ENCODE measurements at places on chromosomes 13 and 19. TPM values are rescaled to one million over a fixed set of nuclear protein-coding genes. Genes with fewer than 3 reads are reported as not detected.

DNA sequence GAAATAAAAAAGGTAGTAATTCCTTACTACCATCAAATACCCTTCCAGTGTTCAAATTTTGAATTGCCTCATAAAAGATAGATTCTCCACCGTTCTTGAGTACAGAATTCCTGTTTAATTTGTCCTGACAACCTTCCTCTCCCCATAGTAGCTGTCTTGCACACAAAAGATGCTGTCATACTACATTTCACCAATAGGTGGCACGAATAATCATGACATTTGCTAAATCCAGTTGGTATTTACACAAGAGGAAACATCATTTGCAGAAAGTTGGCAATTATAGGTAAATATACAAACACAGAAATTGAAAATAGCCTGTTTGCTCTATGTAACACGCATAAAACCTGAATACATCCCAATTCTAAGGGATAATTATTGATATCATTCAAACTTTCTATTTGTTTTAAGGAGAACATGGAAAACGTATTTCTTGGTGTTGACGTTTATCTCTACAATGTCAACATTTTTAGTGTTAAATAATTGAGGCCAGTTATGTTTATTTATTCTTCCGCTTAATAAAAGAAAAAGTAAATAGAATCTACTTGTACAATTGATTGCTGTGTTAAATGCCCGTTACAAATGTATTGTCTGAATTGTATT lies 58.3 kb upstream of the CLDN10 start:
- DNase-seq: no peak

DNA sequence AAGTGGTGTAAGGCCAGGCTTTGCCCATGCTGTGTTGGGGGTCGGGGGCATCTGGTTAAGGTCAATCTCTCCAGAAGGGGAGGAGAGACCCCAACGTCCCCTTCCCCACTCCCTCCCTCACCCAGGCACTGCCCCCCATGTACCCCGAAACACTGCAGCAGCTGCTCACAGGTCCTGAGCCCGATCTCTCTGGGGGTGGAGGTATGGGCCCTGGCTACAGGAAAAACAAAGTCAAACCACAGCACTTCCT lies 10.2 kb downstream of the CAPN12 start:
- DNase-seq: no peak

GRCh38 chr19:6588508-6589345 lies 2.2 kb downstream of the CD70 start:
- peak; percentile 56 for DNase-seq

DNA sequence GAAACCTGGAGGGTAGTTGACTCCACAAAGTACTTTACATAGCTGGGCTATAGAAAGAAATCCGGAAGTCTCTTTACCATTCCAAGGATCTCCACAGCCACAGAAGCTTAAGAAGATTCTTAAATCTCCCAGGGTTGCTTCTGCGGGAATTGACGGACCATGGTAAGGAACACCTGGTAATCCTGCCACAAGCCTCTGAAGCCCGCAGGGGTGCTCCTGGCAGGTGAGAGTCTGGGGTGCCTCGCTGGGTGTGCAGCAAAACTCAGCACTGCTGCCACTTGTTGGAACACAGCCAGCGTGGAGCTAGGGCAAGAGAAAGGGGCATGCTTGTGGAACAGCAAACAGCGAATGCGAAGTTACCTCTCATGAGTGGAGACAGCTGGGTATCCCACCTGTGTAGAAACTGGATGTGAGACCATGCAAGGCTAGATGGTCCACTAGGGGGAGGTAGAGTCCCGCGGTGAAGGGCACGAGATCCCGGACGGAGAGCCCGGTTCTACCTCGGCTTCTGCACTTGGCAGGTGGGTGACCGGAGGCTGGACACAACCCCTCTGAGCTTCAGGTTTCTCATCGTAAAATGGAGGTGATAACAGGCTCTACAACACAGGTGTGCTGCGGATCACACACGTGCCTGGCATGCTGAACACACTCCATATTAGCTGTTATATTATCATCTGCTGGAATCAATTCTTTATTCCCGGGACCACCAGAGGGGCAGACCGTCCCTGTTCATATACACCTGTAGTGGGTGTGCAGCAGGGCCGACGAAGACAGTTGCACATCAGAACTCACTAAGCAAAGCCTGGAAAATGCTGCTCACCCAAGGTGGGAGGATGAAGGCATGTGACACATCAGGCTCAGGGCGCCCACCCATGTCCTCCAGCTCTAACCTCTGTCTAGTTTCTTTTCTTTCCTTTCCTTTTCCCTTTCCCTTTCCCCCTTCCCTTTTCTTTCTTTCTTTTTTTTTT lies 24.1 kb upstream of the UBAC2 start:
- peak; percentile 87 for DNase-seq

DNA sequence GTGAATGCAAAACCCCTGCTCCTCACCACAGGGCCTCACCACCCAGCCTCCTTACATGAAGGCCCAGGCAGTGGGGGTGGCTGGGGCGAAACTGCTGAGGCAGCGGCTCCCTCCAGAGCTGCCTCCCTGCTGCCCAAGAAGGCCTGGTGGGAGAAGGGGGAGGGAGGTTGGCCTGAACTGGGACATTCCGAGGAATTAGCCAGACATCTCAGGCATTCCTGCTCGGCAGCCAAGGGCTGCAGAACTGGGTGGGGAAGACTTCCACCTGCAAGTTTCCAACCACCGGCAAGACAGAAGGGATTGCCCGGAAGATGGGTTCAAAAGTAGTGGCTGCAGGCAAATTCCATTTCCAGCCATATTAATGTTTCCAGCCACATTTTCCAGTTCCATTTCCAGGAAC lies 2.3 kb upstream of the PSPN start:
- DNase-seq: no peak

- no peak for DNase-seq
These were observed 481.4 kb downstream of the COG6 start for GRCh38 chr13:40136896-40137295.

GRCh38 chr13:76160961-76161925 lies 525.1 kb downstream of the LMO7 start:
- no peak for DNase-seq

DNA sequence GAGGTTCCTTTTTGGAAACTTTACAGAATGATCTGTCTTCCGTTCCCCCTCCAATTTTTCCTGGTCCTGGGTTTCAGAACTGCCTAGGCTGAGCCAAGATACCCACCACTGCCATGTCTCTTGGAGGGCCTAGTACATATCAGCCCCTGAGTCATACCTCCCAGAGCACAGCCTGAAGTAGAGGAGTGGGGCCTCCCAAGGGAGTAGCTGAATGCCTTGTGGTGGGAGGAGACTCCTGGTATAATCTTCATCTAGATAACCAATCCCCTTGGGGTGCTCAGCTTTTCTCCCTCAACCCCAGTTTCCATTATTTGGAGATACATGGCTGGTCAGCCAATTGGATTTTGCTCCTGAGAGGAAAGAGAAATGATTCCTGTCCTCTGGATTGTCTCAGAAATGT lies 30.3 kb downstream of the ZNF763 start:
- DNase-seq: no peak

GRCh38 chr13:61486496-61486895 lies 70.8 kb upstream of the PCDH20 start:
- DNase-seq: no peak

GRCh38 chr19:54469496-54469934 lies 3.6 kb downstream of the CDC42EP5 start:
- no peak for DNase-seq

- no peak for DNase-seq
These were observed 21.6 kb upstream of the BRD4 start for GRCh38 chr19:15353908-15354307.

- DNase-seq: peak; percentile 55
These were observed 10.2 kb upstream of the CARM1 start for GRCh38 chr19:10861103-10861651.

DNA sequence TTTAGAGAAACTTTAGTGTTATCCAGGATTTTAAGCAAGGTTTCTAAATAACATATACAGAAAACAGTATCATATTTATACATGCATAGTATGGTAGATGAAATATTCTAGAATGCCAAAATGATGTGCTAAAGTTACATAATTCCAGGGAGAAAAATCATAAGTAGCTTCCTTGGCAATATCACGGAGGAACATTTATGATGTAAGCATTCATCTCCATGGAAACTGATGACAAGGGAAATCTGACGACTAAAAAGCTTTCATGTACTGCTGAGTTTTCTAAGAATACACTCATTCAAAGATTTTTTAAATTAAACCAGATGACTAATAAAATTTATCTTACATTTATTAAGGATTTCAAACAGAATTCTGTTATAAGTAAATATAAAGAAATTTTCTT lies 4.7 kb downstream of the TEX30 start:
- DNase-seq: no peak

GRCh38 chr13:110259651-110260050 lies 47.3 kb downstream of the COL4A1 start:
- no peak for DNase-seq

DNA sequence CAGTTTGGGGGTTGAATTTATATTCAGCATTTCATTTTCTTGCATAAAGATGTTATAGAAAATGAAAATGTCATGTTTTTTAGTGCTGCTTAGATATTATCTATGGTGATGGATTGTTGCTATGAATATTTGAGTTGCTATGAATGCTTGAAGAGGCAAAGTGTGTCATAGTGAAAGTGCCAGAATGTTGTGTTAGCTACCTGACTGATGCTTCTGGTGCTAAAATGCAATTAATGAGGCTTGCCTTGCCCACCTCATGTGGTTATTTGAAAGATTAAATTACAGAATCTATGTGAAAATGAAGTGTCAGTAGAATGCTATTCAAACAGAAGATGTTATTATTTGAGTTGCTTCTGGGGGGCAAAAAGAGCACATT lies 62.7 kb upstream of the MYCBP2 start:
- peak; percentile 17 for DNase-seq

Gene CACNG6
- total RNA-seq: not detected

Gene KLK10
- total RNA-seq: not detected

Gene LGALS7B
- not detected for total RNA-seq
